ENCODE measurements at places on chromosomes 12 and 14.

DNA sequence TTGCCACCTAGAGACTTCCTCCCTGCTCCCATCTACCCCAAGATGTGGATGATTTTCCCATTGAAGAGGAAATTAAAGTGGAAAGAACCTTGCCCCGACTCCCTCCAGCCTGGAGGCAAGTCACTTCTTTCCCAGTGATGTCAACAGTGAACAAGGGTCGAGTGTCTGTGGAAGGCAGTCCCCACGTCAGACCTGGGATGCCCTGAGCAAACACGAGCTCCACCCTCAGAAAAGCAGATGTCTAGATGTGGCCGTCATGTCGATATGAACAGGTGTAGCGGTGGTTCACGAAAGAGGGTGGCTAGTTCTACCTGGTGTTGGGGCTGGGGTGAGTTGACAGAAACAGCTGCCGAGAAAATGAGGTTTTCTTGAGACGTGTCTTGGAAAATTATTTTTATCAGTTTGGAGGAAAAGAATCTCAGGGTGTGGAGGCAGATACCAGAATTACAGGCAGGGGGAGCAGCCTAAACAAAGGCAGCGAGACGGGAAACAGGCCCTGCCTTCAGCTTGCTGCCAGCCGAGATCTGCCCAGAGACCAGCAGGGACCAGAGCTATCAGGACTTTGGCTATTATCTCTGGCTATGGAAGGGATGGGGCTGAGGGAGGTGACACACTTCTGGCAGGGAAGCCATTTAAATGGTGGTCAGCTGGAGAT lies 25.9 kb downstream of the SYNDIG1L start:
- peak; percentile 21 for DNase-seq

DNA sequence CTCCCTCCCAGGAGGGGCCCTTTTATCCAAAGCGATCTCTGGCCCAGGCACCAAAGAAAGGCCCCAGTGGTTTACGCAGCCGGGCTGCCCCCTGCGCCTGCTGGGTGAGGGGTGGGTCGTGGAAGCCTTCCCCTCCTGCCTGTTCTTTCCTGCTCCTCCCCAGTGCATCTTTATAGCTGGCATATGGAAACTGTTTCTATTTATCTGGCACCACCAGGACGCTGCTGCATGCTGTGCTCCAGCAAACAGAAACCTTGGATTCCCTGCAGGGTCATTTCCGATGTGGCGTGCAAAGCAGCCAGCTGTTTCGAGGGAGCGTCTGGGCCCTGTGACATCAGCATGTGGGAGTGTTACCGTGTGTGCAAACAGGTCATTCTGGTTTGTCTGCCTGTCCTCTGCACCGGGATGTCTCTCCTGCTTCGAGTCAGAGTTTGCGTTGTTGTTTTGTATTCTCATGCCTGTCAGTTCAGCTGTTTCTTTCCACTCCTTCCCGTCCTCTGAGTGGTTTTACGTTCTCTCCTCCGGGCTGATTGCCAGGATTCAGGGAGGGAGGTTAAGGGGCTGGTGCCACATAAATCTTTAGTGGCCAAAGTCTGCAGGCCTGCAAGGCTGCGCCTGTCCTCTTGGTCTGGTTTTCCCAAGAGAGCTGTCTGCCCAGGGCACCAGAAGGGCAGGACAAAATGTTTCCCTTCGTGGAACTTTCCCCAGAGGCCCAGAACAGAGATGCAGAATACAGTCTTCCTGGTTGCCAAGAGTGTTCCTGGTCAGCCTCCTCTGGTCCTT lies 24.6 kb downstream of the TPCN1 start:
- no peak for DNase-seq

GRCh38 chr12:46723629-46724419 lies 102.0 kb downstream of the SLC38A4 start:
- DNase-seq: no peak

DNA sequence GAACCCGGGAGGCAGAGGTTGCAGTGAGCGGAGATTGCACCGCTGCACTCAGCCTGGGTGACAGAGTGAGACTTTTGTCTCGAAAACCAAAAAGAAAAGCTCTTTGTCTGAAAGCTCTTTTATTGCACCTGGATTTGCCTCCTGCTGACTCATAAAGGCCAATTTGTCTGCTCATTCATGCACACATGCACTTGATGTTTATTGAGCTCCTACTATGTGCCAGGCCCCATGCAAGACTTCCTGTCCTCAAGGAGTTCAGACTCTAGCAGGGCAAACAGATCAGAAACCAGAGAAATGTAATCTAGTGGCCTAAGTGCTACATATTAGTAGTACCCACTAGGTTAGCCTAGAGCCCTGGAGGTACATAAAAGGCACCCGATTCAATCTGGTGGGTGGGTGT lies 16.3 kb upstream of the MLEC start:
- no peak for DNase-seq

DNA sequence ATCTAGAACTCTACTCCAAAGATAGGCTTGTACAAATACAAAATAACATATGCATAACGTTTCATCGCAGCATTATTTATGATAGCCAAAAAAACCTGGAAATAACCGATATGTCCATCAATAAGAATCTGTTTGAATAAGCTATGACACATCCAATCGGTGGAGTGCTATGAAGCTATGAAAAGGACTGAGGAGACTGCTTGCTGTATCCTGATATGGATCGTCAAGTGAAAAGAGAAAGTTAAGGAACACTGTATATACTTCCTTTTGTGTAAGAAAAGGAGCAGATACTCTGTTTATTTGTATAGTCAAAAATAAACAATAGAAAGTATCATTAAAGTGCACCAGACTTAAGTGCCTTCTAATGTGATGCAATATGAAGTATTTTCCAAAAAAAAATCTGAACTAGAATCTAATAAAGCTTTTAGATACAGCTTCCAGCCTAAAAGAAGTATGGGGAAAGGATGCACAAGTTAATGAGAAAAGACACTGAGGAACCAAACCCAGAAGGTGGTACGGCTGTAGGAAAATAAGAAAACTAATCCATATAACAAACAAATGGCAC lies 645 bp upstream of the KLHDC1 start:
- no peak for DNase-seq

DNA sequence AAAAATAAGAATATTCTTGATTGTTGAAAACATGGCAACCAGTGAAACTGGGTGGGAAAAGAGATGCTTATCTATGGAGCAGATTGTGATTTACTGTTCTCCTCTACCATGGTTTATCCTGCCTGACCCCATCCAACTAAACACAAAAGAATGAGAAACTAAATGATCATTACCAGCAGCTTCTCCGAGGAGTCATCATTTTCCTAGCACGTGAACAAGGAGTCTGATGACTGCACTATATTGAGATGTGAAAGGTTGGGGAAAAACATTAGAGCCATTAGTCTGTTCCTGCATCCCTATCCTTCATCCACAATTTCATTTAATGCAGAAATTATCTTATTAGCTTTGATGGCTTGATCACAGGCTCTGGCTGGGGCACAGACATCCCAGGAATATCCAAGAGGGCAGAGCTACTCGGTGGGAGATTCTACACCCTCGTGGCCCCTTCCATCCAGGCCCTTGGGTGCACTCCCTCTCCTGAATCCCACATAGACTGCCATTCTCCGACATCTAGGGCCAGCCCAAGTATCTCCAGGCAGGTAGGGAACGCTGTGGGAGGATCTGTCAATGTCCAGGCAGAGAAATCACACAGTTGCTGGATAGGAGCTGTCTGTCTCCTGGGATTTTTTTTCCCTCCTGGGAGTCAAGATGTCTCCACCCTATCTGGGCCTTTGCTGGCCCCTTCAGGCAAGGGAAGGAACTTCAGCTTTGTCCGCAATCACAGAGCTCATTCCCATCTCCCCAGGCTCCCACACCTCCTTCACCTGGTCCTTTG lies 43.3 kb upstream of the DHRS4 start:
- DNase-seq: no peak

GRCh38 chr14:73133795-73134194 lies 2.5 kb upstream of the PSEN1 start:
- no peak for DNase-seq

GRCh38 chr12:22287101-22287500 lies 47.4 kb downstream of the ST8SIA1 start:
- no peak for DNase-seq

DNA sequence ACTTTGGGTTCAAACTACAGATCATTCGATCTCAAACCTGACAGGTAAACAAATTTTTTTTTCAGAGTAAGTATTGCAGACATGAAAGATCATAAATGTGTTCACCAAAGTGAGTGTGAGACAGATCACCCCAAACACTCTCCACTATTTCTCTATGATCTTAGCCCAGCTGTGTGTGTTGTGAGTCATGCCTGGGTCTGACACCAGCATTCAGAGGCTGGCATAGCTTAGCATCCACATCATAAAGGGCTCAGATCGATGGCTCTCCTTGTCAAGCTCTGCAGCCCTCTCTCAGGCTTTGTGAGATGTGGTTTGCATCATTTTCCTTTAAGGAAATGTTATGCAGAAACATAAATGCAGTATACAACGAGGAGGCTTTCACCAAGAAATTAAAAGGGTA lies 164.9 kb downstream of the ETV6 start:
- no peak for DNase-seq

DNA sequence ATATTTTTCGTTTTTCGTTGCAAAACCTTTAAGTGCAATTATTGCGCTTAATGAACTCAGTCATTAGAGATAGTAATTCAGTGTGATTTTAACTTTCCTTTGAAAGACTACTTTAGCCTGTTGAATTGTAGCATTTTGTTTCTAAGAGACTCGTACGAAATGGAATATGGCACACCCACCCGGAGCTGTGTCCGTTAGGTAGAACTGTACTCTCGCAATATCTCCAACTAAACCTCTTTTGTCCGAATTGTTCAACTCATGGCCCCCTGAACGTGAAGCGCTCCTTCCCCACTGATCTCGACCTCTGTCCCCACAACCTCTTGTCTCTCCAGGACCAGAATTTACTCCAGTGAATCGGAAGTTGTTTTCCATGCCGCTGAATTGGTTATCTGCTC lies 800 bp downstream of the PCNX4 start:
- no peak for DNase-seq

DNA sequence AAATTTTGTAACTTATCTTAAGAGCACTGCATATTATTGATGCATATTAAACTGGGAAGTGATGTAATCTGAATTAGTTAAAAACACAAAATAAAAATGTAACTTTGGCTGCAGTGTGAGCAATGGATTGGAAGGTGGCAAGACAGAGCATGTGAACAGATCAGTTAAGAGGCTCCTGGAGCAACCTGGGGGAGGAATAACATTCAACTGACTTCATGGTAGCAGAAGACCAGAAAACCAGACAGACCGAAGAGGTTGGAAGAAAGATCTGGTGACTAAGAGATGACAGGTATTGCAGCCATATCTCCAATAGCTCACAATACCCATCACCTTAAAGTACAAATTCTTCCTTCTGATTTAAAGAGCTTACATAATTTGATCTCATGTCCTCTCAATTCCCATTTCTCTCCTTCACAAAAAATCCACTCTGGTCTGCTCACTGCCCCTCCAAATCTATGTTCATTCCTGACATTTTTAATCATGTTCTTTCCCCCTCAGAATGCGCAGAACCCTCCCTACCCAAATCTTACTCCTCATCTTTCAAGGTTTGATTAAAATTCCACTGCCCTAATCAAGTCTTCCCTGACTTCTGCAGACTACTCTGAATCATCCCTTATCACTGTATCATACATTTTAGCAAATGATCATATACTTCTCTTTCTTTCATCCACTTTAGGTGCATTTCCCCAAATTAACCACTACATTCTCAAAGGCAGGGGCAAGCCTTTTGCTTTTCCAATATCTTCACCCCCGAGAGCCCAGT lies 51.5 kb downstream of the DUSP16 start:
- DNase-seq: no peak

GRCh38 chr14:75040507-75040906 lies 10.8 kb downstream of the MLH3 start:
- DNase-seq: no peak

- no peak for DNase-seq
Measured at GRCh38 chr14:53603994-53604393, 352.6 kb downstream of the BMP4 start.

GRCh38 chr12:45601390-45601789 lies 128.1 kb upstream of the ARID2 start:
- DNase-seq: no peak

- DNase-seq: no peak
Measured at GRCh38 chr12:90281154-90281868, 572.7 kb upstream of the ATP2B1 start.

DNA sequence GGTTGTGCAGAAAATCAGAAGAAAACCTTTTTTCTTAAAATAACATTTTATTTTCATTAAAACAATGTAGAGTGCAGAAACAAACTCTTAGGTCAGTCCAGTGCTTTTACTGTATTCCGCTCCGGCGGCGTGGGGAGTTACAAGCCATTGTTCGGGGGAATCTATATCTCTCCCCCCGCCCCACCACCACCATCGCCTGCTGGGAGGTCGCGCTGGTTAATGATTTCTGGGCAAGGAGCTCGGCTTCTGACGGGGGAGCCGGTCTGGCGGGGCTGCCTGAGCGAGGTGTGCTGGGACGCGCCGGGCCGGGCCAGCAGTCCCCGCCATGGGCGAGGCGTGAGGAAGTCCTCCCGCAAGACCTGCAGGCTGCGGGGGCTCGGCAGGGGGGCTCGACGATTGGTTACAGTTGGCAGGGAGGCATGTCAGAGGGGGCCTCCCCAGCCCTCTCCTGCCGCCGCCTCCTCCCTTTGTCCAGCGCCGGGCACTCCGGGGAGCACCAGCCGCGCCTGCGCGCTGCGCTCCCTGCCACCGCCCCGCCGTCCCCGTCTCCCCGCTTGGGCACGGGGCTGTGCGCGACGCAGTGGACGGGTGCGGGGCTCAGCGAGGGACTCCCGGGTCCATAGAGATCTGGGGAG lies 1.0 kb upstream of the DUSP6 start:
- DNase-seq: peak; percentile 77

DNA sequence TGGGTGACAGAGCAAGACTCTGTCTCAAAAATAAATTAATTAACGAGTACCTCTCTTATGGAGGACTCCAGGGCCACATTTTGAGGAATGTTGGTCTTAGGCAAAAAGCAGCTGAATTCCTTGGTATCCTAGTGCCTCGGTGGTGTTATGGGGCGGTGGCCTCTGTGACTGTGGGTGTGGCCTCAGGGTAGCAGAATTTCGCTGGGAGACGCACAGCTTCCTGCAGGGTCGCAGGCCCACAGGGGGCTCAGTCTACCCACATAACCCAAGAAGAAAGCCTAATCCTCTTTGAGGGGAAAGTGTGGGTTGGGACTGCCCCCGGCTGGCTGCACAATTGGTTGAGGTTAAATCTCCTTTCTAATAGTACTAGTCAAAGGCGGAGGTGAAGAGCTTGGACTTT lies 11.2 kb upstream of the SERPINA4 start:
- DNase-seq: no peak

- no peak for DNase-seq
Measured at GRCh38 chr14:41636492-41637392, 30.1 kb downstream of the LRFN5 start.

GRCh38 chr12:120066341-120066740 lies 50.2 kb downstream of the RAB35 start:
- DNase-seq: no peak

- DNase-seq: no peak
Measured at GRCh38 chr12:30829876-30830275, 75.1 kb upstream of the CAPRIN2 start.

- DNase-seq: no peak
Measured at GRCh38 chr12:6752167-6752920, 597 bp downstream of the MLF2 start.
